ENCODE measurements at places on chromosomes 4 and X.

DNA sequence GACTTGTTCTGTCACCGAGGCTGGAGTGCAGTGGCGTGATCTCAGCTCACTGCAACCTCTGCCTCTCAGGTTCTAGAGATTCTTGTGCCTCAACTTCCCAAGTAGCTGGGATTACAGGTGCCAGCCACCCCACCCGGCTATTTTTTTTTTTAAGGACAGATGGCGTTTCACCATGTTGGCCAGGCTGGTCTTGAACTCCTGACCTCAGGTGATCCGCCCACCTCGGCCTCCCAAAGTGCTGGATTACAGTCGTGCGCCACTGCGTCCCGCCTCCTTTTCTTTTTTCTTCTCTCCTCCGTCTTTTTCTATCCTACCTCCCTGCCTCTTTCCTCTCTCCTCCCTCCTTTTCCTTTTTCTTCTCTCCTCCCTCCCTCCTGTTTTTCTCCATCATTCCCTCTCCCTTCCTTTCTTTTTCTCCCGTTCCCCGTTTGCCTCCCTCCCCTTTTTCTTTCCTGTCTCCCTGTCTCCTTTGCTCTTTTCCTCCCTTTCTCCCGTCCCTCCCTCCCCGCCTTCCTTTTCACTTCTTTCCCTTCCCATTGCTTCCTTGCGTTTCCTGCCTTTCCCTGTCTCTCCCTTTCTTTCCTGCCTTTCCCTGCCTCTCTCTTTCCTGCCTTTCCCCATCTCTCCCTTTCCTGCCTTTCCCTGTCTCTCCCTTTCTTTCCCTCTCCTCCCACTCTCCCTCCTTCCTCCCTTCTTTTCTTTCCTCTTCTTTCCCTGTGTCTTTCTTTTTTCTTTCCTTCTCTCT is 2.1 kb upstream of the SLC25A6 start:
- peak; percentile 27 for DNase-seq

DNA sequence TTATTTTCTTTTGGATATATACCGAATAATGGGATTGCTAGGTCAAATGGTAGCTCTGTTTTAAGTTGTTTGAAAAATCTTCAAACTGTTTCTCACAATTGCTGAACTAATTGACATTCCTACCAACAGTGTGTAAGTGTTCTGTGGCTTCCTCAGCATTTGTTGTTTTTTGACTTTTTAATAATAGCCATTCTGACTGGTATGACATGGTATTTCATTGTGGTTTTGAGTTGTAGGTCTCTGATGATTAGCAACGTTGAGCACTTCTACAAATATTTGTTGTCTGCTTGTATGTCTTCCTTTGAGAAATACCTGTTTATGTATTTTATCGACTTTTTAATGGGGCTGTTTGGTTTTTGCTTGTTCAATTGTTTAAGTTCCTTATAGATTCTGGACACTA is 680.1 kb upstream of the GRIA3 start:
- no peak for DNase-seq

DNA sequence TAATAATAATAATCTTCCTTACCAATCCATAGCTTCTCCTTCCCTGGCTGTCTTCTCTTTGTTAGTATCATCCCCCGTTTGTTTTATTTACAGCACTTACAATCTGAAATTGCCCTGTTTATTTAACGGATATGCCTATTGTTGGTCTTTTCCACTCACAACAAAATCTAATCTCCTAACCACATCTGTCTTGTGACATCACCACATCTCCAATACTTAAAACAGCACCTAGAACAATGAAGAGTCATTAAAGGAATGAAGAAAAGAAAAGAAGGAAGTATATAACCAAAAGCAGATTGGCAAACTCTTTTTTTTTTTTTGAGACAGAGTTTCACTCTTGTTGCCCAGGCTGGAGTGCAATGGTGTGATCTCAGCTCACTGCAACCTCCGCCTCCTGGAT is 38.7 kb upstream of the JADE1 start:
- DNase-seq: no peak

- DNase-seq: no peak
Measured at GRCh38 chr4:86561256-86561655, 32.9 kb upstream of the PTPN13 start.

Data from lower lobe of right lung (tissue), 2 donors.